CD8-positive, alpha-beta T cell (primary cell): ENCODE measurements at places on chromosomes 16 and 17.

GRCh38 chr17:19281161-19281560 is 44.0 kb downstream of the EPN2 start:
- no peak for DNase-seq

GRCh38 chr17:34603974-34604373 is 24.6 kb downstream of the TMEM132E start:
- no peak for DNase-seq

DNA sequence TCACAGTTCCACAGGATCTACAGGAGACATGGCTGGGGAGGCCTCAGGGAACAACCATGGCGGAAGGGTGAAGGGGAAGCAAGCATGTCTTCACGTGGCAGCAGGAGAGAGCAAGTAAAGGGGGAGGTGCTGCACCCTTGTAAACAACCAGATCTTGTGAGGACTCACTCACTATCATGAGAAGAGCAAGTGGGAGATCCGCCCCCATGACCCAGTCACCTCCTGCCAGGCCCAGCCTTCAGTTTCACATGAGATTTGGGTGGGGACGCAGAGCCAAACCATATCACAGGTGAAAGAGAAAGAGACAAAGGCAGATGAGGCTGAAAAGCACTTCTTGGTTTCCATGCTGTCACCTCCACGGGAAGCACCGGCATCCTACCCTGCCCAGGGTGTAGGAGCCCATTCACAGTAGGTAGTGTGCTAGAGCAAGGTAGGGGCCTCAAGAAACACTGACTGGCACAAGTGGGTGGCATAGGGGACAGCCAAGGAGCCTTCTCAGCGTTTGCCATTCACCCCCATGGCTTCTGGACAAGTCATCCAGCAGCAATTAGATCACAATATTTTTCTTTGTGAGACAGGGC is 6.6 kb downstream of the NARF start:
- DNase-seq, result no peak

- no peak for DNase-seq
Observed at GRCh38 chr17:29379084-29379991, 10.8 kb upstream of the TAOK1 start.

GRCh38 chr16:1460602-1461138 is 14.2 kb downstream of the CLCN7 start:
- no peak for DNase-seq

DNA sequence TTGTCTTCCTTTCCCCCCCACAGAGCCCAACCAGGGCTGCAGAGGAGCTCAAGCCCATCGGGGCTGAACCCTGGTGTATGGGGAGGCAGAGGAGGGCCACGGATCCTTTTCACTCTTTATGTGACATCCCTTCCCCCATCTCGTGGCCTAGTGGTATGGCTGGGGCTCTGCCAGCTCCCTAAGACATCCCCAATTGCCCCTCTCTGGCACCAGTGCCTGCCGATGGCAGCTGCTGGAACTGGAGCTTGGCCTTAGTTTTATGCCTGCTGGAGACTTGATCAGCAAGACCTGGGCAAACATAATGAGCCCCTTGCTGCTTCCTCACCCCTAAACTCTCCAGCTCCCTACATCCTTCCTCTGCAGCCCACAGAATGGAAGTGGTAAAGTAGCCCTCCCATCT is 8.0 kb upstream of the TOP2A start:
- no peak for DNase-seq

DNA sequence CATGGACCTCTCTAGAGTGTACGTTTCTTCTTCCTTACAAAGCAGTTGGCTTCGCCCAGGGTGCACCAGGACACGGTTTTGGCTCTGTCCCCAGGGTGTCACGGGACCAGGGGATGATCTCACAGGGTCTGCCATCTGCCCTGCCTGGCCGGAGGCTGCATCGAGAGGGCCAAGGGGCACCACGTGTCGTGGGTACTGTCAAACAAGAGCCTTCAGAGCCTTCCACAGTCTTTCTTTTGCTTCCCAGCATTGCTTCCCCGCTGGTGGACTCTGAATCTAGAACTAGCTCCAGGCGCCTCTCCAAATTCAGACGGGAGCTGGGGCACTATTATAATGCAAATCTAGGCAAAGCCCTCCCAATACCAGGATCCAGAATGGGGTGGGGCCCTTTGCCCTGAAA is 47.9 kb downstream of the MAPT start:
- DNase-seq, result no peak

DNA sequence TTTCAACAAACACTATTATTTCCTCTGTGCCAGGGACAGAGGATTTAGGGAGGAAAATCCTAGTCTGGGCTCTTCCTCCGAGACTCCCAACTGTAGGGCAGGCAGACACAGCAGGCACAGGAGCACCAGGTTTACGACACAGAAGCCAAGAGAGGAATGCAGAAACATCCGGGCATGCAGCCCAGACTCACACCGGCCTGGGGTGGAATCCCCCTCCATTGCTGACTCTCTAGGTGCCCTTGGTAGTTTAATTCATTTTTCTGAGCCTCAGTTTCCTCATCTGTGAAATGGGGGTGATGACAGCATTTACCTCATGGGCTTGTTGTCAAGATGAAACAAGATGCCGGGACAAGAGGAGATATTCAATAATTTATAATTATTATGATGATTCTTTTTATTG is 14.9 kb downstream of the CA4 start:
- DNase-seq, result no peak

- no peak for DNase-seq
Observed at GRCh38 chr16:53629151-53629550, 74.5 kb downstream of the RPGRIP1L start.

- DNase-seq, result no peak
Observed at GRCh38 chr17:6706996-6707395, 6.2 kb downstream of the SLC13A5 start.

DNA sequence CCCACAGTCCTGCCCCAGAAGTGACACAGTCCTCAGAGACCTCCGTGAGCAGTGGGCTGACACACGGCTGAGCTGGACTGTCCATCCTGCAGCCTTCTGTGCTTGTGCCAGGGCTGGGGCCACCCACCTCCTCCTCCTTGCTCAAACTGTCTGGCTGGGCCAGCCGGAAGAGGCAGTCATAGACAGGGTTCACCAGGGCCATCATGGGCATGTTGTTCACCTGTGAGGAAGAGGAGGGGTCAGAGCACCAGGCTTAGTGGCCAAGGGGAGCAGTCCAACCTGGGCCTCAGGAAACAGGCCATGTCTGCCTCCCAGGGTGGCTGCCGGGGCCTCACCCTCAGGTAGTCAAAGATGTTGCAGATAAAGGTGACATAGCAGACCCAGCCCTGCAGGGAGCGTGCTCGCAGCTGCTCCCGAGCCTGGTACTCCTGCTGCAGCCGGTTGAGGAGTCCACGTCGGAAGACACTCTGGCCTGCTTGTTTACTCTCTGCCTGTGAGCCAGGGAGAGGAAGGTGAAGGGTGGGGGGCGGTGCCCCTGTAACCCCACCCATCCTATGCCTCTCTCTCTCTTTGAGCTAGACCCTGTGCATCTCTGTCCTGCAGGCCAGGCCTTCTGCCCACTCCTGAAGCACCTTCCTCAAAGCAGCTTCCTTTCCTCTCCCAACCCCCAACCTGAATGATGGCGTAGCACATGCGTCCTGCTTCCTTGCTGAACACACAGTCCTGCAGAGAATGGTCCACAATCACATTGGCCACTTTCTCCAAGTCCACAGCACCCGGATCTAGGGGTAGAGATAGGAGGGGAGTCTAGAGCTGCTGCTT is 3.4 kb downstream of the MIF4GD start:
- DNase-seq, result no peak

- no peak for DNase-seq
Observed at GRCh38 chr16:88061346-88062110, 110.3 kb downstream of the BANP start.

DNA sequence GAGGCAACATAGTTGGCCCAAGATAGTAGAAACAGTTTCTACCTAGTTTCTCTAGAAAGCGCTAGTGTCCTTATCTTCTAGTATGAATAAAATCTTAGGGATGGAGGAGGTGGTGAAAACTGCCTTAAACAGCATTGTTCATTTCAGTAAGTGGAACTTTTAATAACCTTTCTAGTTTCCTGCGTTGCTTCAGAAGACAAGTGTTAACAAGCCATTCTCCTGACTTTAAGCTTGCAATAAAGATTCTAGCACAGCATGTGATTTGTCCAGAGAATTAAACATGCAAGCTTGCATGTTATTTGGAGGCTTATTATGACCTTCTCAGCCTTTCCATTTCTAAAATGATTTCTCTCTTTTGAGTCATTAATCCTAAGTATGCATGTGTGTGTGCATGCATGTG is 72.3 kb downstream of the TANGO6 start:
- DNase-seq, result no peak

DNA sequence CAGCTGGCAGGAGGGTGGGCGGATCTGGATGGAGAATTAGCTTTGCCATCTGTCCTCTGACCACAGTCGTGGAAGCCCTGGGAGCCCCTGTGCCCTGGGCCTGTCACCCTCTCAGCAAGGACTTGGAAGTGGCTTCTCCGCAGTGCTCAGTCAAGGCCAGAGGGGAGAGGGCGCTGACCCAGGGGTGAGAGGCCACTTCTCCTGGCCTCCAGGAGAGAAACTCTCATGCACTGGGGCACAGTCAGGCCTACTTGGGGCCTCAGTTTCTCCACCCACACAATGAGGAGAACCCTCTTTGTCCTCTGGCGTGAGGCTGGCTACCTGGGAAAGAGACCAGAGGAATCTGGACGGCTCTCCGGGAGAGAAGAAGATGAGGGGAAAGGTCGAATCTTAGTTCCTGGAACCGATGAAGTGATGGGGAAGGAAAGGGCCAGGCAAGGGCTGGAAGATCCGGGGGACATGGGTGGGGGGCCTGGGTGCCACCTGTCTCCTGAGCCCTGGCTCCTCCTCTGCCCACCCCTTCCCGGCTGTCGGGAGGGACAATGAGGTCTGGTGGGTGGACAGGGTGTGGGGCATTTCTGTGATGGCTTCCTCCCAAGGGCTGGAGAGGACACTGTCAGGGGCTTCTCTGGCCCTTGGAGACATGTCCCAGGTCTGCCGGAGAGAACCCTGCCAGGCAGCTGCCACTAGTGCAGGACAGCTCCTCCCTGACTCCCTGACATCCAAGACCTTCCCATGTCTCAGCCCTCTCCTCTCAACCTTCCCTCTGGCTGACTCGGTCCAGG is 9.0 kb upstream of the ARHGAP27 start:
- no peak for DNase-seq

DNA sequence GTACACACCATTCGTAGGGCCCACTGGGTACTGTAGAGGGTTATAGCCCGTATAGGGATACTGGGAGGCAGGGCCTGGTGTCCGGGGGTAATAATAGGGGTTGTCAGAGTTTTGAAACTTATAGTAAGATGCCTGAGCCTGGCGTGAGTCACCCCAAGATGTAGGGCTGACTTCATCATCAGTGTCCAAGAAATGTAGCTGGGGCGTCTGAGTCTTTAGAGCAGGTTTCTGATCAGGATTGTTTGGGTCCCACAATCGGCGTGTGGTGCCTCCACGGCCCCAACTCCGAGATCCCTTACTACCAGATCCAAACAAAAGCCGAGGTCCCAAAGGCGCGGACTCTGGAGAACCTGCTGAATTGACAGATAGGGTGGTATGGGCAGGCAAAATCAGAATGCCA is 4.4 kb downstream of the SMG6 start:
- DNase-seq, result no peak

DNA sequence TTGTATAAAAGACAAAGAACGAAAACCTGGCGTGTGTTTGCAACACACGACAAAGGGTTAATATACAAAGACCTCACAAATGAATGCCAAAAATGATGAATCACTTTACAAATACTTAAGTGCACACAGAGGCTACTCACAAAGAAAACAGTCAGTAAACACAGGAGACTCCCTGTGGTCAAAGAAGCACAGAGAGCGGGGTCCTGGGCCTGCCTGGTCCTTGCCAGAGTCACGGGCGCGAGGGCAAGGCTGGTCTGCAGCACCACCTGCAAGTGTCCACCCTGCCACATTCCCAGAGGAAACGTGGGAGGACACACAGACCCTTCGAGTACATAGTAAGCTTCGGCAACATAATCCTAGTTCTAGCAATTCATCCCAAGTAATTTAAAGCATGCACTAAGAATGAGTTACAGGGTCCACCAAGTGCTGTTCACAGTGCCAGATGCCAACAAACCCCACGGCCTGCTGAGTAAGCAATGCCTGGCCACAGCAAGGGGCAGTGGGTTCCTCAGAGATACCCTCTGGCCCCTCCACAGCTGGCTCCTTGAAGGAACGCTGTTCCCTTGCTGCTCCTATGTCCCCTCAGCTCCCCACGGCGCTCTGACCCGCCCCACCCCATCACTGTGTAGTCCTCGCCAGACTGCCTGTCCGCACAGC is 24.6 kb upstream of the FAAP100 start:
- DNase-seq, result no peak

GRCh38 chr16:51816929-51817328 is 665.9 kb upstream of the SALL1 start:
- no peak for DNase-seq

DNA sequence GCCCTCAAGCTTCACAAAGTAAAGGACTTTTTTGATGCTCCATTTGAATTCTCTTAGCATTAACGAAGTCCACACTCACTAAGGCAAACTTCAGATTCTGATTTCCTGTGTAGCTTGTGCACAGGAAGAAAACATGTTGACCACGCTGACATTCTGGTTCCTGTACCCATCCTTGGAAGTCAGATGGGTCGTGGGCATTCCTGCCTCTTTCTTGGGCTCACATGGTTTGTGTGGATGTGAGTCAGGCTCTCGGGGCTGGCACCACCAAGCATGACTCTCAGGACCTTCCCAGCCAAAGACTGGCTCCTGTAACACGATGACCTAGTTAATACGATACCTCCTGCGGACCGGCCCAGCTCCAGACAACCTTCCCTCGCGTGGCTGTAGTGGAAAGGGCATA is 32.8 kb downstream of the ARSG start:
- DNase-seq, result no peak

GRCh38 chr16:19239511-19240155 is 45.9 kb upstream of the CLEC19A start:
- no peak for DNase-seq

- no peak for DNase-seq
Observed at GRCh38 chr17:60631119-60631518, 31.1 kb downstream of the PPM1D start.

GRCh38 chr17:14780097-14780651 is 479.3 kb downstream of the HS3ST3B1 start:
- no peak for DNase-seq

DNA sequence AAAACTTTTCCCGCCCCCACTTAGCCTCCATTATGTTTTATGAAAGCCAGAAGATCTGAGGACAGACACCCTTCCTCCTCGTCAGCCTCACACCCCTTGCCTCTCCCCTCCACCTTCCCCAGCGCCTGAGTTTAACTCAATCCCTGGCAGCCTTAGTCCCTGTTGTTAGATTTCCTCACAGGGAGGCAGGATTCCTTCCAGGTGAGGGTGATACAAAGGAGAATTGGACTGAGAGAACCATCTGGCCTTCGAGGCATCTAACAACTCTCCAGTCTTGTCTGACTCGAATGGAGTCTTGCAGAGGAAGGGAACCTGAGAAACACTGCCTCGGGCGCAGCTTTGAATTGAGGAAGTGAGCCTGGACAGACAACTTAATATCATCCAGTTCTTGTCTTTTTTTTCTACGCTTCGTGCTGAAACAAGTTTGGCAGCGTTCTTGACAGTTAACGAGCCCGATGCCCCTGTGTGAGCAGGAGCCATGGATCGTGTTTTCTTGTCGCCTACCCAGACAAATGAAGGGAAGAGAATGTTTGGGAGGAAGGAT is 1.3 kb upstream of the ZNF768 start:
- DNase-seq, result no peak
